NAMALWA (cell line): ENCODE measurements at places on chromosomes 6 and 20.

GRCh38 chr20:45153752-45154151 is 20.9 kb upstream of the PI3 start:
- no peak for DNase-seq

DNA sequence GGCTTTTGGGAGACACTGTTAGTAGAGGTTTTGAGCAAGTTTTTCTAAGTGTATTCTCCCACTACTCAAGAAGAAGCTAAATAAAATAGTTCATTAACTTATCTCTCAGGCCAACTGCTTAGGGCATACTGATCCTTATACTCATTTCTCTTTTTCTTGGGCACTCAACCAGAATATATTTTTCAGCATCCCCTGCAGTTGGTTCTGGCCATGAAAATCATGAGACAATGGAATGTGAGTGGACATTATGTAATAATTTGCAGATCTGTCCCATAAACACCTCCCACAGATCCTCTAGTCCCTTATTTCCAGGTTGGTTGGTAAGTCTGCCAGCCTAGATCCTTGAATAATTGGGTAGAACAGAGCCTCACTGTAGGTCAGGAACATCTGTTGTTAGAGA is 136.7 kb downstream of the AIG1 start:
- DNase-seq = no peak

DNA sequence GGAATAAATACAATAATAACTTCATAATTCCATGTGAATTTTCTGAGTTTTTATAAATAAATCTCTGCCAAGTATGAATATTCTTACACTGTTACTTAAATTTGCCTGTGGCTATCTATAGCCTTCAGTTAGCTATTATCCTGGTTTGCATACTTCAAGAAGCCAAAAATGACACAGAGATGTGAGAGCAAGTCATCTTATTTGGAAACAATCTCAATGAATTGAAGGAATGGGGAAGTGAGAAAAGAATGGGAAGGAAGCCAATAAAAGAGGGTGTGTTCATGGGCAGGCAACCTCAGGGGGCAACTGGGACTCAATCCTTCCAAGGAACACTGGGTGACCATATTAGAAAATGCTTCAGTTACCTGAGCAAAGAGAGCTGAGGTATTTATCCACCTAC is 9.9 kb downstream of the HAO1 start:
- DNase-seq = no peak

GRCh38 chr20:44780226-44780625 is 30.1 kb downstream of the RIMS4 start:
- DNase-seq = peak; percentile 63

DNA sequence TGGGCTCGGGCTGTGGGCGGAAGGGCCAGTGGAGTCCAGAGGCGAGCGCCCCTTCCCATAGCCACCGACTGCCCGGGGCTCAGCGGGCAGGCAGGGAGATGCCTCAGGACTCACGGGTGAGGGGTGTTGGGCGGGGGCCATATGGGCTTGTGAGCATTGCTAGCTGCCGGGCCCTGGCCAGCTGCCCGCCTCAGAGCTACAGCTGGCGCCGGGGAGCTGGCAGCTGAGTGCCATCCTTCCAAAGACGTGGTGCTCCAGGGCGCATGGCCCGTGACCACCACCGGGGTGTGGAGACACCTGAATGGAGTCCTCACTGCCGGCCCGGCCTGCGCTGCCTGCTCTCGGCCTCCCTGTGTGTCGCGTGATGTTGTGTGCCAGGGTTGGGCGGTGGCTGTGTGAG is 10.6 kb upstream of the RBBP8NL start:
- no peak for DNase-seq

GRCh38 chr6:163159689-163160088 is 254.8 kb upstream of the QKI start:
- DNase-seq = no peak

- peak; percentile 3 for DNase-seq
These were observed 442.6 kb upstream of the MARCKS start for GRCh38 chr6:113414511-113414910.

DNA sequence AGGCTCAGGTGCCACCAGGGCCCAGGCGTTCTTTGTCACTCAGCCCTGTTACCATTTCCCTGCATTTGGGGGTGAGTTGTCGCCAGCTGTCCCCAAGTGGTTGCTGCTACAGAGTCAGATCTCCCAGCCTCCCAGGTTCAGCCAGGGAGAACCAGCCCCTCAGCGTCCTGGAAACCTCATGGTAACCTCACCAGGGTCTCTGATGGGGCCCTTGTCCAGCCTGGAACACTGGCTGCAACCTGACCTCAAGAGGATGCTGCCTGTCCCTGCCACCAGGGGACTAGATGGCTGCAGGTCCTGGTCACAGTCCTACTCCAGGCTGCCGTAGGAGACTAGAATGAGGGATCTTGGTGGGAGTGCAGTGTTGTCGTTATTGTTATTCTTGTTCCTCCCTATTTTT is 228.3 kb upstream of the PDE10A start:
- DNase-seq = no peak

GRCh38 chr6:142336787-142337186 is 35.0 kb downstream of the ADGRG6 start:
- no peak for DNase-seq
